ENCODE measurements at places on chromosomes 3 and 15. TPM values are rescaled to one million over a fixed set of nuclear protein-coding genes. Genes with fewer than 3 reads are reported as not detected.

- no peak for DNase-seq
- peaks cover 15% of the 10 kb centered on the region for H3K4me1 ChIP-seq
- H3K36me3 ChIP-seq, result peaks cover 15% of the 10 kb centered on the region
Observed at GRCh38 chr15:48175126-48175525, 3.0 kb downstream of the MYEF2 start.

The RARRES1 gene
- not detected for total RNA-seq

The SPCS1 gene
- 87.3 TPM for total RNA-seq

GRCh38 chr3:58090351-58090750, 82.1 kb downstream of the FLNB start:
- H3K4me1 ChIP-seq, result peaks cover 6% of the 10 kb centered on the region
- no peaks in the 10 kb centered on the region for H3K36me3 ChIP-seq
- H3K27ac ChIP-seq, result no peak overlapping the region
- no peak overlapping the region for H3K4me3 ChIP-seq

GRCh38 chr3:98954242-98954641, 52.7 kb upstream of the DCBLD2 start:
- no peaks in the 10 kb centered on the region for H3K4me1 ChIP-seq
- no peaks in the 10 kb centered on the region for H3K36me3 ChIP-seq
- no peak overlapping the region for H3K27ac ChIP-seq
- no peak for DNase-seq

DNA sequence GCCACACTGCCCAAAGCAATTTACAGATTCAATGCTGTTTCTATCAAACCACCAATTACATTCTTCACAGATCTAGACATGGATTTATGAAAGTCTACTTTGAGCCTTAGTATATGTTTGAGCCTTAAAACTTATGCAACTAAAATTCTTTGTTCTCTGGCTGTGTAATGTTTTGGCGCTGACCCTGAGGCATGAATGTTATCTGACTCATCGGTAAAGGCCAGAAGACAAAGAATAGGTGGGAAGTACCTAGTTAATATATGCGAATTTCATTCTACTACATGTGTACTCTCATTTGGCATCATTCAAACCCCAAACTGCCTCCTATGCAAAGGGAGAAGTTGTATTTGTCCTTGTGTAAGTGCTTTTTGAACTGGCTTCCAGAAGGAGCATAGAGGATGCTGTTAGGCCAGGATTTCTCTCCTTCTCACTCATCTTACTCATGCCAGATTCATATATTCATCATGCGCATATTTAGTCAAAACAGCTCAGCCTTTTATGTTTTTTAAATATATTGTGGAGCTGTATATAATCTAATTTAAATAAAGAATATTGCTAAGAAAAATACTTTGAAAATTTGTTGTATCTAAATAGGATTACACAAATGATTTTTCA, 204.2 kb downstream of the NFKBIZ start:
- peaks cover 23% of the 10 kb centered on the region for H3K36me3 ChIP-seq
- H3K4me1 ChIP-seq, result peaks cover 13% of the 10 kb centered on the region
- no peak overlapping the region for H3K27ac ChIP-seq
- H3K27me3 ChIP-seq, result no peaks in the 10 kb centered on the region
- DNase-seq, result no peak

DNA sequence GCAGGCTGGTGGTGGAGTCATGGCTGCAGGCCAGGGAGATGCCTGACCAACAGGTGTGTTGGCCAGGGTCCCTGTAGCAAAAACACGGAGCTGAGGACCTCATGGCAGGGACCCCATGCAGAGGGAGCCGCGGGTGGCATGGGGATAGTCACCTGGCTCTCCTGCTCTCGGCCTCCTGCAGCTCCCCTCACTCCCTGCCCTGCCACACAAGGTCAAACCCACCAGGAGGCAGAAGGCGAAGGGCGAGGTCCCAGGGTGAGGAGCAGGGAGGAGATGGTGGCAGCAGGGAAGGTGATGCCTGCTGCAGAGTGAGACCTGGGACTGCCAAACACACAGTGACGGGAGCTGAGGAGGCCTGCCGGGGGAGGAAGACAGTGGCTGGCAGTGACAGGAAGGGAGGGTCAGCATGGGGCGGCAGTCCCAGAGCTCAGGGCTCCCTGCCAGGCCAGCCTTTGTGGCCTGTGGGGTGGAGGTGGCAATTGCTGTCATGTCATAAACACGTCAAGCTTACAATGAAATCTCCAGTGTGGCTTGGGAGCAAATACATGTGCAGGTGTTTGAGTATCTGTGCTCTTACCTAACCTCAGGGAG, 144.3 kb downstream of the TJP1 start:
- H3K4me3 ChIP-seq, result no peak overlapping the region
- no peak overlapping the region for H3K27ac ChIP-seq
- peaks cover 24% of the 10 kb centered on the region for H3K27me3 ChIP-seq
- no peaks in the 10 kb centered on the region for H3K36me3 ChIP-seq

DNA sequence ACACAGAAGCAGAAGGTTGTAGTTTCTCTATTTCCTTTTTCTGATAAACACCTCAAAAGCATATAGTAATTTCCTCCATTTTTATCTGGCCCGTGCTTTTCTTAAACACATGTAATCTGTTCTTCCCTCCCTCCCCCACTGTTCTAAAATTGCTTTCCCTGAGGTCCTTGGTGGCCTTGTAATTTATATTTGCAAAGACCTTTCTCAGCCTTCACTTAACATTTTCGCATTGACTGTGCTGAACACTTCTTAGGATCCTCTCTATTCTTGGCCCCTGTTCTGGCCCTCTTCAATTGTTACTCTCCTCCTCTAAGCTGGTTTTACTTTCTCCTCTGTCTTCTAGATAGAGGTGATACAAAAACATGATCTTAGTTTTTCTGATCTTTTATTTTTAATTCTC, 28.3 kb downstream of the GAP43 start:
- H3K36me3 ChIP-seq, result no peaks in the 10 kb centered on the region
- H3K27me3 ChIP-seq, result peaks cover 2% of the 10 kb centered on the region
- peaks cover 10% of the 10 kb centered on the region for H3K4me1 ChIP-seq
- H3K4me3 ChIP-seq, result no peak overlapping the region
- no peak for DNase-seq

DNA sequence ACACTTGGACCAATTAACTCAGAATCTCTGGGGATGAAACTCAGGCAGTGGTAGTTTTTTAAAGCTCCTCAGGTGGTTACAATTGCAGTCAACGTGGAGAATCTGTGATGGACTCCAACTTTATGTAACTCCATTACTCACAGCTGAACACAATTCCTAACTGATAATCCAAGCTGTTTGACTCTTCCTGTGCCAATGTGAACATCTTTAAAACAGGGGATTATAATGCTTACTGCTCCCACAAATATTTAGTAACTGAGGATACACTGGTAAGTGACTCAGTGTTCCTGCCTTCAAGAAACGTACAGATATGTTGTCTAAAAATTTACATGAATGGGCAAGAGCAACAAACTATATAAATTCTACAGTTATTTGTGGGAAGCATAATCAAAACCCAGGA, 85.6 kb downstream of the OSBPL10 start:
- no peak overlapping the region for H3K27ac ChIP-seq
- H3K27me3 ChIP-seq, result peaks cover 14% of the 10 kb centered on the region
- peaks cover 5% of the 10 kb centered on the region for H3K4me1 ChIP-seq
- no peak overlapping the region for H3K4me3 ChIP-seq
- no peak for DNase-seq
- no peaks in the 10 kb centered on the region for H3K36me3 ChIP-seq

DNA sequence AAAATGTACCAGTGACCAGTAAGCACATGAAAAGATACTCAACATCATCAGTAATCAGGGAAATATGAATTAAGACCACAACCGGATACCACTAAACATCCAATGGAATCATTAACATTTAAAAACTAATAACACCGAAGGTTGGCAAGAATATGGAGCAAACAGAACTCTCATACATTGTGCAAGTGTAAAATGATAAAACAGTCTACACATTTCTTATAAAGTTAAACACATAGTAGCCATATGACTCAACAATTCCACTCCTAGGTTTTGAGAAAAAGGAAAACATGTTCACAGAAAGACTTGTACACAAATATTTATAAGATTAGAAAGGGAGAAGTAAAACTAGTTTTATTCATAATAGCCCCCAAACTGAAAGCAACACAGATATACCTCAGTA, 60.3 kb upstream of the SLCO2A1 start:
- no peak overlapping the region for H3K27ac ChIP-seq
- no peaks in the 10 kb centered on the region for H3K36me3 ChIP-seq
- no peaks in the 10 kb centered on the region for H3K4me1 ChIP-seq

The TGM5 gene
- total RNA-seq, result 1.1 TPM

GRCh38 chr3:170869645-170870593, at the start of gene RPL22L1:
Gene RPL22L1, minus strand, starts transcription at chr3:170870195. Its CDS starts 28 bp downstream, at chr3:170870167.
- peaks cover 2% of the 10 kb centered on the region for H3K27me3 ChIP-seq
- H3K4me3 ChIP-seq, result peak within 1 kb of the TSS; percentile 88
- peaks cover 21% of the 10 kb centered on the region for H3K4me1 ChIP-seq
- peak within 1 kb of the TSS; percentile 91 for H3K27ac ChIP-seq
- H3K36me3 ChIP-seq, result peaks cover 33% of the 10 kb centered on the region

The KBTBD13 gene
- not detected for total RNA-seq

DNA sequence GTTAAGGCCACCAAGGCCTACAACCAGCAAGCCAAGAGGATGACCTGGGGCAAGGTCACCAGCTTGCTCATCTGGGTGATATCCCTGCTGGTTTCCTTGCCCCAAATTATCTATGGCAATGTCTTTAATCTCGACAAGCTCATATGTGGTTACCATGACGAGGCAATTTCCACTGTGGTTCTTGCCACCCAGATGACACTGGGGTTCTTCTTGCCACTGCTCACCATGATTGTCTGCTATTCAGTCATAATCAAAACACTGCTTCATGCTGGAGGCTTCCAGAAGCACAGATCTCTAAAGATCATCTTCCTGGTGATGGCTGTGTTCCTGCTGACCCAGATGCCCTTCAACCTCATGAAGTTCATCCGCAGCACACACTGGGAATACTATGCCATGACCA, 3.6 kb downstream of the CXCR6 start:
- H3K4me1 ChIP-seq, result peaks cover 96% of the 10 kb centered on the region
- peak; percentile 68 for DNase-seq
- peaks cover 79% of the 10 kb centered on the region for H3K36me3 ChIP-seq
- H3K27me3 ChIP-seq, result no peaks in the 10 kb centered on the region

The IMPDH2 gene
- 186 TPM for total RNA-seq

DNA sequence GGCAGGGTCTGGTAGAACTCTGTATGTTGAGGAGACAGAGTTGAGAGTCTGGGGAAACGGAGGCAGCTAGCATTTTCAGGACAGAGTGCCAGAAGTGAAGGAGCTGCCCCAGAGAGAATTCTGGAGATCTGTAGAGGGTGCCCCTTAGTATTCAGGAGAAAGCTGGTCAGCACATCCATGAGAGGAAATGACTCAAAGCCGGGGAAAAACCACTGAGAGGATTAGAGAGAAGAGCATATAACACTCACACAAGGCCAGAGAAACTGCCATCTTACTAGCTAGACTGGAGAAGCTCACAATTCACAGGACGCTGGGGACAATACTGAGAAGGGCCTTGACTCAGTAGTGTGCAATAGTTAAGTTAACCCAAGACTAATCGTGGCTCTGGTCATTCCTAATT, 75.7 kb upstream of the DPPA4 start:
- no peaks in the 10 kb centered on the region for H3K27me3 ChIP-seq
- H3K4me3 ChIP-seq, result no peak overlapping the region
- H3K27ac ChIP-seq, result no peak overlapping the region
- no peak for DNase-seq

The SKOR1 gene
- 0.19 TPM for total RNA-seq
